ENCODE measurements at places on chromosomes 16 and 17.

GRCh38 chr17:11852912-11853311 is 144.4 kb downstream of the ZNF18 start:
- no peak for DNase-seq

- no peak for DNase-seq
These were observed 14.7 kb upstream of the PABPN1L start for GRCh38 chr16:88881007-88881615.

DNA sequence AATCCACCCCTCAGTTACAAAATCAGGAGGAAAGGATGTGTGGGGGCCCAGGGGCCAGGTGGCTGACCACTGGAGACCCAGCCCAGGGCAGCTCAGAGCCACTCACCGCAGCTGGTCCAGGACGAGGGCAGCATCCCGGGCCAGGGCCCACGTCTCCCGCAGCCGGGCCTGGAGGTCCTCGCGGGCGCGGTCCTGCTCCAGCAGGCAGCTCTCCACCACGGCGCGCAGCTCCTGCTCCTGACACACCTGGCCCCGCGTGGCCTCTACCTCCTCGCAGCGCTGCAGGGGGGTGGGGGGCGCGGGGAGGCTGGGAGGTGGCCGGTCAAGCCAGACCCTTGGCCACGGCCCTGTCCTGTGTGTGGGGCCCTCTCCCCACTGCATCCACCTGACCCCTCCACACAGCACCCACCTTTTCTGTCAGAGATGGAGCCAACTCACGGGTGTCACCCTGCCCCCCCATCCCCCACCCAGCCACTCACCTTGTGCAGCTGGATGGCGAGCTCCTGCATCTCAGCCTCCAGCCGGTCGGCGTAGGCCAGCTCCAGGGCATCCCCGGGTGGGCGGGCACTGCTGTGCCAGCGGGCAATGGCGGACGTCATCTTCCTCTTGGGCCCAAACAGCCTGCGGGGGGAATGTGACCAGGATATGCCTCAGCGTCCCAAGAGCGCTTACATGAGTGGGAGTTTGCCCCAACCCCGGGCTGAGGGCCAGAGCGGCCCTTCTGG is 5.1 kb downstream of the NUDT16L1 start:
- DNase-seq, result no peak

GRCh38 chr16:75048530-75048929 is 49.7 kb downstream of the ZNRF1 start:
- no peak for DNase-seq

- DNase-seq, result no peak
These were observed 16.1 kb downstream of the MRM3 start for GRCh38 chr17:798246-798645.

- no peak for DNase-seq
These were observed 17.1 kb downstream of the CDH1 start for GRCh38 chr16:68754084-68754792.

Measured in D721Med (cell line).